ENCODE measurements at places on chromosomes 4 and X.

GRCh38 chrX:103615781-103616371, 8.1 kb downstream of the TCEAL3 start:
- no peak for DNase-seq

- DNase-seq, result no peak
Observed at GRCh38 chr4:19945979-19946380, 305.7 kb upstream of the SLIT2 start.

GRCh38 chr4:142402156-142402555, 443.9 kb downstream of the INPP4B start:
- no peak for DNase-seq

DNA sequence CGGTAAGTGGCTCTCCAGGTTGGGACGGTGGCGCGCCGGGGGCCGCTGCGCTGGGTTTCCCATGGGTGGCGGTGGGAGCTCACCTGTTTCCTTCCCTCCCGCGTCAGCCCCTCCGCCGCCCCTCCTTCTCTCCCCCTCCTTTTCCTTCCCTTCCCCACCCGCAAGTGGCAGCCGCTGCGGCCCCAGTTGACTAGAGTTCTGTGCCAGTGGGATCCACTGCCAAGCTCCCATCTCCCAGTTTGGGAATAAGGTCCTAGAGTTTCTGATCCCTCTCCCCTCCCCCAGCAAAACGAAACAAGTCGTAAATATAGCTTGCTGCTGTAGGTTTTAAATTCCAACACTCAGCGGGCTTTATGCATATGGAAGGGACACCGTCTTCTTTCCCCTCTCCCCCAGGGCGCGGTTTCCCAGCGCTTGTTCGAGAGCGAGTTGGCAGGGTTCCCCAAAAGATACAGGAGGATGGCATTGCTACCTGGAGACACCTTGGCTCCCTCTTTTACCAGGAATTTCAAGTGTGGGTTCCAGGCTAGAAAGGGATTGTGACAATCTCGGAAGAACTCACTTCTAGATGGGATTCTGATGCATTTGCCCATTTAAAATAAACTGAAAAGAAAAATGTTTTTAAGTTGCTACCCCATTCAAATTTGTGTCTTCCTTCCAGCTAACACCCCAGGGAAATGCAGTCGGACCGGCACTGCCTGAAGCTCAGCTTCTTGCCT, 1.2 kb downstream of the TLL1 start:
- DNase-seq, result no peak

DNA sequence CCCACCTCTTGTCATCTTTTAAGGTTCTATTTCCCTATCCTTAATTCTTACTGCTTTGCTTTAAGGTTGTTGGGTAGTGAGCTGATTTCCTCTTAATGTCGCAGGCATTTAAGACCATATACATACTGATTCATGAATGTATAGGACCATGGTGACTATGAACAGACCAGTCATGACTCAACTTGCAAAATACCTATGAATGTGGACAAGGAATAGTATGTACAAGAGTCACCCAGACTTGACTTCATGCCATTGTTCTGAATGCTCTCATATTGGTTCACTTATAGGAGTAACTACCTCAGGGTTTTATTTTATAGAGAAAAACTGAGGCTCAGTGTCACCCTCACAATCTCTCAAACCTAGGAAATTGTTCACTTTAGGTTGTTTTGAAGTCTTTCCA, 44.3 kb downstream of the CCNG2 start:
- DNase-seq, result no peak

DNA sequence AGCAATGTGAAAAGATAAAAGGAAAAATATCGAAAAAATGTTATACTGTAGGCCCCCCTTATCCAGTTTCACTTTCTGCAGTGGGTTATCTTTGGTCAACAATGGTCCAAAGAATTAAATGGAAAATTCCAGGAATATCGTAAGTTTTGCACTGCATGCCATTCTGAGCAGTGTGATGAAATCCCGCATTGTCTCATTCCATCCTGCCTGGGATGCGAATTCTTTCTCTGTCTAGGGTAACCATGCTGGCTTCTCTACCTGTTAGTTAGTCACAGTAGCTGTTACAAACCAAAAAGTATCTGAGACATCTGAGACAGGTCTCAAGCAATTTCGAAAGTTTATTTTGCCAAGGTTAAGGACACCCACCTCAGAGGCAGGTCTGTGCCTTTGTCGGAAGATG, 170.3 kb downstream of the COX18 start:
- DNase-seq, result no peak

DNA sequence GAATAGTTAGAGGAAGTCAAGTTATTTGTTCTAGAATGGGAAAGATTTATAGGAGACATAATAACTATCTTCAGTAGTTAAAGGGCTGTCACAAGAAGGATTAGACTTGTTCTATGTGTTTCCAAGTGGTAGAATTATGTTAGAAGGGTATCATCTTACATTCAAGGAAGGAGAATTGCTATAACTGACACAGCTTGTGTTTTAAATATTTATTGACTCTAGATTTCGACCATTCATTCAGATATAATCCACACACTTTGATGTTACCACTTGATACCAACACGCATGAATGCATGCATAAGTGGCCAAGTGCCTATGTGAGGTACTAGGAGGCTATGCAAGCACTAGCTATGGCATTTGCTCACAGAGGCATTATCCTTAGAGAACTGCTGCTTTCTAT, 122.7 kb downstream of the CCNB3 start:
- no peak for DNase-seq
